ENCODE measurements at places on chromosomes 6 and 20.

DNA sequence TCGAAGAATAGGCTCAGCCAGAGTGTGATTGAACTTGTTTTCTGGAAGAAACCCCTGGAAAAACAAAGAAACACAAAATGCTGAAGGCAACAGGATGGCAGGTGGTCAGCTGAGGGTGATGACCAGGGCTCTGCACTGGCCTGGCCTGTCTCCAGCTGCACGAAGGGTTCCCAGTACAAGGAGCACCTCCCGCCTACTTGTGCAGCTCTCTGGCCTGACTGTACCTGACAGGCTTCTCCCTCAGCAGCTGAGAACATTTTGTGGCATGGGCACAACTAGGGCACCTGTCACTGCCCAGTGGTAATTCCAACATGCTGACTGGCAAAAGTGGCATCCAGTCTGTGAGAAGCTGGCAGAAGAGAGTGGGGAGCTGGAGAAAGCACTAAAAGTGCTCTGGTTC lies 38.8 kb upstream of the EMILIN3 start:
- no peak for DNase-seq

- DNase-seq = no peak
These were observed 280.9 kb upstream of the STXBP5 start for GRCh38 chr6:146923205-146923833.

DNA sequence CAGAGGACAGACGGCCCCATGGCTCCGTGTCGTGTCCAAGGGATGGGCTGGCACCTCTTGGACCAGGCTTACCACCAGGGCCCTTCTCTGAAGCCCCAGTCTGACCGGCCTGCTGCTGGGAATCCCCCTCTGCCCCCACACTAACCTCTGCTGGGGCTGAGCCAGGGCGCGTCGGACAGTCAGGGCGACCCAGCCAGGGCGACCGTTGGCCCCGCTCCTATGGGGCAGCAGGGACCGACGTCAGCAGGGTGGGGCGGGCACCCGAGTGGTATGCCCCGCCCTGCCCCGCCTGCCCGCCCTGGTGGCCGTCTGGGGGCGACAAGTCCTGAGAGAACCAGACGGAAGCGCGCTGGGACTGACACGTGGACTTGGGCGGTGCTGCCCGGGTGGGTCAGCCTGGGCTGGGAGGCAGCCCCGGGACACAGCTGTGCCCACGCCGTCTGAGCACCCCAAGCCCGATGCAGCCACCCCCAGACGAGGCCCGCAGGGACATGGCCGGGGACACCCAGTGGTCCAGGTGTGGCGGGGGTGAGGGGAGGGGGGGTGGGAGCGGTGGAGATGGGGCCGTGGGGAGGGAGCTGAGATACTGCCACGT lies at the start of gene SLC17A9:
TSS of gene SLC17A9 (plus strand) at position 337 of the 595 bp plus-strand sequence. CDS start at position 459, 122 bp downstream.
- no peak for DNase-seq

- DNase-seq = no peak
These were observed 32.4 kb upstream of the KIF13A start for GRCh38 chr6:18019539-18020534.

DNA sequence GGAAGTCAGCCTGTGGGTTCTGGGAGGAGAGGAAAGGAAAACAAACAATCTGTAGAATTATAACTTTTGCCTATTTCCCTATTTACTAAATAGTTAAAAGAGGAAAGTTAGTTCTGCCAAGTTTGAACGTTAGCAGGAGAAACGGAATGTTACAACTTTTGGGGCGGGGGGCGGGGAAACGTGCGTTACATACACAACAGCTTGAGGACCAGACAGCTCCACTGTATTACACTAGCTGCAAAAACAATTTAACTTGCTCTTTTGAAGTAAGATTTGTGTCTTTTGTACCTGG lies 498 bp upstream of the PRDM1 start:
- DNase-seq = no peak

- peak; percentile 21 for DNase-seq
These were observed 169.1 kb upstream of the CDYL start for GRCh38 chr6:4606821-4607704.

- no peak for DNase-seq
These were observed 133.7 kb upstream of the RIN2 start for GRCh38 chr20:19624221-19624965.

- DNase-seq = no peak
These were observed 884.4 kb downstream of the PHF3 start for GRCh38 chr6:64520050-64520449.

- no peak for DNase-seq
These were observed 3.4 kb downstream of the TRIM10 start for GRCh38 chr6:30157581-30157980.

DNA sequence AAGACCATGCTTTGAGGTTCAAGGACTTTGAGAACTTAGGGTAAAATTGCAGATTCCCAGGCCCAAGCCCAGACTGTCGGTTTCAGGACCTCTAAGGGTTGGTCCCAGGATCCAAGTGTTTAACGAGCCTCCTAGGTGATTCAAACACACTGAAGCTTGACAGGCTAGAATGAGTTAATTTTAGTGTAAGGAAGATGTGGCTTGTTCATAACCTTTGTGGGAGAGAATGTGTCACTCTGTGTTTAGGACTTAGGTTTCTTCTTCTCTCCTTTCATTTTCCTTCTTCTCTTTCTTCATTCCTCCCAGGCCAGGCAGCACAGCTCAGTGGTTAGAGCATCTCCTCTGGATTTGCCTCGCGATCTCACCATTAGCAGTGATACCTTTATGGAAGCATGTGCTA lies 104.8 kb upstream of the KCNG1 start:
- no peak for DNase-seq

DNA sequence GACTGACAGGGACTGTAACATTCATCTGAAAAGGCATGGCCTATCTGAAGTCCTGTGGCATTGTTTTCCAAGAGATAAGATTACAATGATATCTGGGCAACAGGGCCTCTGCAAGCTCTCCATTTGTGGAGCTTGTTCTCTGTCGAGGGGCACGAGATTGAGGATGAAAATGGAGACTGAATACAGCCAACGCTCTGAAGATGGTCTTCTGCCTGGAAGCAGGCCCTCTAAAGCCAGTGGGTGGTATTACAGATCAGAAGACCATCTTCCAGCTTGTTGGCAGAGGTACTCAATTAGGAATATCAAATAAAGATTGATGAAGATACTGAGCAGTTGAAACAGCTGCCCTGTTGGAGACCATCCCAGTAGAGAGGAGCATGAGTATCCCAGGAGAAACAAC lies 288.2 kb downstream of the CENPW start:
- DNase-seq = no peak

DNA sequence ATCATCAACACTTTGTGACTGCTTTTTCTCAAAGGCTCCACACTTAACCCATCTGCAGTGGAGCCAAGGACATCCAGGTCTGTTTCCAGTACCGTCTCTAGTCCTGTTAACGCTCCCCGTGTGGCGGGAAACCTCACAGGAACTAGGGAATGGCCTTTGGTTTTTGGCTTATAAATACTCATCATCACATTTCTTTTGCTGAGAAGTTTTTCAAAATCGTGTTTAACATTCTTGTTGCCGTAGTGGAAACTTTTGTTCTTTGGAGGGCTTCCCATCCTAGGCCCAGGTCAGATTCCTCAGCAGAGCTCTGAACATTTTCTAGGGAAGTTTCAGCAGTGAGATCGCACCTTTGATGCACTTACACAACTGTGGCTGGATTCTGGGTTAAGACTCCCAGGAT lies 24.6 kb downstream of the DAAM2 start:
- no peak for DNase-seq

DNA sequence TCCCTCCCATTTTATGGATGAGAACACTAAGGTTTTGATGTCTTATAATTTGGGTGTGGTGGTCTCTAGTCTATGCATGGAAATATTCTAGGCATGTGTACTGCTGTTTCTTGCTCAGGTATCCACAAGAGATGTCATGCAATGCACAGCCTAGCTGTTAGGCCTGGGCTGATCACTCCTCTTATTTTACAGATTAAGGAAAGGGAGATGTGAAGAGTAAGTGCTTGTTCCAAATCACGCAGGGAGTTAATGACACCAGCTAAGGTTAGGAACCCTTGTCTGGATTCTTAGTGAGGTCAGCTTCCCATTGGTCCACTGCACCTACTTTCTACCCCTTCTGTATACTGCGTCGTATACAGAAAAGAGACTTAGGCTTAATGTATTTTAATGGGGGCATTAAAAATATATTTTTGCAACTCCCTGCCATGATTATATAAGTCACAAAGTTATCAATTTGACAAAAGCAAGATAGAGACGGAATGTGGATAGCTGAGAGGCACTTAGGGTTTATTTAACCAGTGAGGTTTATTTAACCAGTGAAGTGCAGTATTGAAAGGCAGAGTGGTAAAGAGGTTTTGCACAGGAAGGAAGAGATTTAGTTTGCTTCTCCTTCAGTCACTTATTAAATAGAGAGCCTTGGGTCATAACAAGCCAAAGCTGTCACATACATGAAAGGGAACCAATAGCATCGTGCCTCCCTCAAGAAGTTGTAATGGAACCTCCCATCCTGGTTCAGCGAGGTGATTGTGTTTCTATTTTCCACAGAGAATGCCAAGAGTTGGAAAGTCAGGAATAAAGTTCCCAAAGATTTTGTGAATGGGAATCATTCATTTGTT lies 95.0 kb upstream of the FAM184A start:
- no peak for DNase-seq

DNA sequence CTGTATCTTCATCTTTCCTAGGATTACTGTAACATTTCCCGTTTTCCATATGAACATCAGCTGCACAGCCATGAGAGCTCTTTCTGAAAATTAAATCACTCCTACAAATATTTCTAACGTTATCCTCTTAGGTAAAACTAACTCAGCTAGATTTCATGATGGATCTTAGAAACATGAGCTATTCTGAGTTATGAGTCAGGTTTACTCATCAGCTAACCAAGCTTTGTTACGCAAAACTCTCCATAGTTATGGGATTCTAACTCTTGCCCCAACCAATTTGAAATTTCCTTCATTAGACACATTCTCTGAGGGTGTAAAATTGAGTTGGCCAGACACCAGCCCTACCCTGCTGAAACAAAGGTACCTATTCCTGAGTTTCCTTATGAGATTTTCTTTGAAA lies 14.0 kb downstream of the DEFB110 start:
- DNase-seq = no peak

- no peak for DNase-seq
These were observed 203.4 kb upstream of the ZNF217 start for GRCh38 chr20:53797085-53797484.

DNA sequence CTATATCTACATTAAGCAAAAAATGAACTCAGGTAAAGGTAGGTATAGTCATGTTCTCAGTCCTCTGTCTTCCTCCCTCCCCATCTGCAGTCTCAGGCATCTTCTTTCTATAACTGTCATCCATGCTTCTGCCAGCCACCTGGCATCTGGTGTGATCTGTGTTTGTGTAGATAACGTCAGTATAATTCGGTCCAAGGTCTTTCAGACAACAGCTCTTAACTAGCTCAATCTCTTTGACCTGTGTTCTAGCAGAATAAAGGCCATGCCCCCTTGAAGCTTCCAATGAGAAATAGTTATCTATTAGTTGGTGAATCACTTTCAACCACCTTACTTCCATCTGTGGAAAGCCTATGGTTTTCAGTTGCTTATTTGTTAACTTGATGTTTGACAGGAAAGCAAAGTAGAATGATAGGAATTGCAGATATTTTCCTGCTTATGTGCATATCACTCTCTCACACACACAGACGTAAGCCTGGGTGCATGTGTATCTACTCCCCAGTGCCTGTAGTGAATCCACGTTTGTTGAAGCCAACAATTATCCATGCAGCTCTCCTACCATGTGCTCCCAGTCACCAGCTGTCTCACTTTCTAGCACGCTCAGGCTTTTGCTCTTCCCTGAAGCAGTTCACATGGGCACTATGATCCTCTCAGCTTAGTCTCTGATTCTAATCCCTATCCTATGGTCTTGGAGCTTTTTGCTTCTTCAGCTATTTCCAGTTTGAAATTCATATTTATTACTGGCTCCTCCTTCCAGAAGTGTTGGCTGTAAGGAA lies 433.7 kb upstream of the MANEA start:
- DNase-seq = no peak

GRCh38 chr6:10151144-10151915 lies 263.5 kb downstream of the TFAP2A start:
- no peak for DNase-seq

GRCh38 chr20:38799203-38799602 lies 6.3 kb upstream of the PPP1R16B start:
- no peak for DNase-seq

DNA sequence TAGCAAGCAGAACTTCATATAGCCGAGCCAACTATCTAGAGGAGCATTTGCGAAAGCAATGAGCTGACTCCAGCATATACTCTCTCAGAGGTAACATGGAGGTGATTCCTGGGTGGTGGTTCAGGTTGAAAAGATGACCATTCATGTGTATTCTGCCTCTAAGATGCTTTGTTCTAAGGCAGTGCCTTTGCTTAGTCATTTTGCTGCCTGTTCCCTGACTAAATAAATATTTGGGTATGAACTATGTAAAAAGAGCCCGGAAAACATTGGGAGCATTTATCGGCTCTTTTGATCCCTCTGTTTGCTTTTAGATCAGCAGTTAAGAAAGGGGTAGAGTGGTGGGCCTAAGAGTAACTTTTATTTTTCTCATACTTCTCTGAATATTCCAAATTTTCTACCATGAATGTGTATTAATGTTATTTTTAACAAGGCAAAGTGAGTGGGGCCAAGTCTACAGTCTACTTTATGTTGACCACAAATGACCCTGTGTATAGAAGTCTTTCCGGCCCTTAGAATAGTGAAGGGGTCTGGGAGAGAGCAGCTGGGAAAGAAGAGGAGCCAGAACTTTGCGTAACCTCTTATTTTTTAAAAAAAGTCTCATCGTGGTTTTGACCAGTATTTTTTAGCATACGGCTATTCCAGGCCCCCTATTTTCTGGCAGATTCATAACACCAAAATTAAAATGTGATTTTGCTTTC lies 206.5 kb upstream of the EYA4 start:
- no peak for DNase-seq

GRCh38 chr6:118800394-118801071 lies 93.4 kb upstream of the ASF1A start:
- peak; percentile 26 for DNase-seq

GRCh38 chr6:338815-339262 lies 46.6 kb downstream of the DUSP22 start:
- no peak for DNase-seq

DNA sequence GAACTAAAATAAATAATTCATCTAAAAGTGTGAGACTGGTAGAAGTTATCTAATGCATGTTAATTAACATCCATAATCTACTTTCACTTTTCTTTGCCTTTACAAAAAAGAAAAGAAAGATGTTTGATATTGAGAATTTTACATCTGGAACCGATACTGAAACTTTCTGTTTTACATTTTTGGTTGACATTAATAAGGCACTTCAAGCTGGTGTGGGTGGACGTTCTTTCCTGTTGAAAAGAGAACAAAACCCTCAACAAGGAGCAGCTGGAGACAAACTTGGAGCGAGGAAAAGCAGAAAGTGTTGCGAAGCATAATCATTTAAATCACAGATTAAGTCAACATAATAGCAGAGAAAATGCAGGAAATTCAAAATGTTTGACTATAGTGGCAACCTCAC lies 575.2 kb upstream of the ADGRB3 start:
- no peak for DNase-seq

- no peak for DNase-seq
These were observed 139.5 kb upstream of the CDH4 start for GRCh38 chr20:61112515-61112914.

GRCh38 chr6:26163427-26164119 lies 76.3 kb downstream of the HFE start:
- no peak for DNase-seq

GRCh38 chr6:103797738-103798137 lies 1062.0 kb downstream of the HACE1 start:
- DNase-seq = no peak

GRCh38 chr20:21509597-21510371 lies 4.1 kb downstream of the NKX2-2 start:
- DNase-seq = no peak

GRCh38 chr6:119514345-119514744 lies 164.8 kb upstream of the MAN1A1 start:
- DNase-seq = no peak

- DNase-seq = no peak
These were observed 4.3 kb downstream of the MICA start for GRCh38 chr6:31407699-31408098.
